ENCODE measurements at places on chromosomes 13 and 19.

DNA sequence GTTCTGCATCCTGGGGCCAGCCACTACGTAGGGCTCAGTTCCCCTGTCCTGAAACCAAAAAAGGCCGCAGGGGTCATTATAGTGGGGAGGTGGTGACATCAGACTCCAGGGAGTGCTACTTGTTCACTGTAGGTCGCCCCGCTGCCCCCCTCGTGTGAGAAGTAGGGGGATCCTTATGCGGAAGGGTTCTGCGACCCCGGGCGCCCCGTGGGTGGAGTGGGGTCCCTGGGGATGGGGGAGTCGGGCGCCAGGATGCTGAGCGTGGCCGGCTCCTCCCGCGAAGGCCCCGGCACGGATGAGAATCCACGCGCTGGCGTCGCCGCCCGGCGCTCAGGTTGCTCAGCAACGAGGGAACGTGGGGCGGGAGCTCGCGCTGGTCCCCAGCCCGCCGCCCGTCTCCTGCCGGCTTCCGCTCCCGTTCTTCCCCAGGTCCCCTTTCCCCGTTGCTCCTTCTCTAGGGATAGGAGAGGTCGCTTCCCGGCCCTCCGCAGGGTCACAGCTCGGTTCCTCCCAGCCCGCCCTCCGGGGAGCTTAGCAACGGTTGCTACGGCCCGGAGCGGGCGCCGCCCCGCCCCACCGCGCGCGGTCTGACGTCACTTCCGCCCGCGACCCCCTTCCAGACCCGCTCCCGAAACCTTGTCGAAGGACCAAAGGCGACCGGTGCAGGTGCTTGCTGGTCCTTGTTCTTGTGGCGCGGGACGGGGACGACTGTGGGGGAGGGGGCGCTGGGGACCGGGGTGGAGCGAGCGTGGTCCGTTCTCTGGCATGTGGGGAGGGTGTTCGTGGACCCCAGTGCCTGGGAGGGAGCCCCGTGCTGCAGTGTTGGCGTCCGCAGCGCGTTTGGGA lies at the start of gene NAT14:
NAT14 (plus strand) TSS at position 596 of the 846 bp plus-strand sequence. CDS start 521 bp downstream, outside the sequence.
- peak; percentile 82 for DNase-seq

DNA sequence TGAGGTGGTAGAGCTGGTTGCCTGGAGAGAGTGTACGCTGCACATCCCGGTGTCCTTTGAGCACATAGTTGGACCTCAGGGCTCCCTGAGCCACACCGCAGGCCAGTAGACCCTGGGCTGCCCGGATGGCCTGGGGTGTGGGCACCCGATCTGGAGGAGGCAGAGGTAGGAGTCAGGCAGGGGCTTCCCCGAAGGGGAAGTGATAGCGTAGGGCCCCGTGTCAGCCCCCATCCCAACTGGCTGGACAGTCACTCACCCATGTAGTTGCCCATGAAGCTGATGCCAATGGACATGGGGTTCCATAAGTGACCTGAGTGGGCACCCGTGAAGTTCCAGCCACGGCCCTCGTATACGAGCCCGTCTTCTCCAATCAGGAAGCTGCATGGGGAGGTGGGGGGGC lies 3.6 kb downstream of the PGLYRP1 start:
- no peak for DNase-seq

- no peak for DNase-seq
These were observed 25.3 kb downstream of the MED4 start for GRCh38 chr13:48069573-48069972.

GRCh38 chr13:20840568-20840967 lies 62.0 kb downstream of the XPO4 start:
- no peak for DNase-seq

DNA sequence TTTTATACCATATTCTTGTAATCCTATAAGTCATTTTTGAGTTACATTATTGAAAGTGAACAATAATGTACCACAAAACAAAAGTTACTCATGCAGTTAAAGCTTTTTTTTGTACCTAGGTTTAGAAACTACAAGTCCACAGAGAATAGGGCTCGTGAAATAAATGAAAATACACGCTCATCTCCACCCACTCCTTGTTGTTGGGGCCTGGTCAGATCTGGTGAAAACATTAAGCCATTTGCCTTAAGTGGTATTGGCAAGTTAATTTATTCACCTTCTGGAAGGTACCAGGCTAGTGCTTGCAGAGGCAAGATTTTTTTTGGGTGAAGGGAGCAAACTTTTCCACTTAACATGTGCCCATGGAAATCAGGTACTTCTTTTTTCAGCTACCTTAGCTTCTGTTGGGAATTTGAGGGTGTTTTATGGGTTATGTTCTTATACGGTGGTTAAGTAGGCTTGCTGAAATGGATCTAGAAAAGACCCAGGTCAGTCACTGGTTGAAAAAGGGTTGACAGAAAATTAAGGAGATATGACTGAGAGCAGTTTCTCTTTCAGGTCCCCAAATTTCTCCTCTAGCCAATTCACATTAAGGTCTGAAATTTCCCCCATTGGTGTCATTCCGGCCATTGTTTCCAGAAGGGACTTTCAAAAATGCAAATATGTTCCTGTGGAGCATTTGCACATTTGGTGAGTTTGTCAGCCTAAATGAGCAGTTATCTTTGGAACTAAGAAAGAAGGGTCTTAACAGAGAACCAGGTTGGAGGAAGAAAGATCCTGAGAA lies 143.3 kb downstream of the KCNRG start:
- no peak for DNase-seq

GRCh38 chr13:77333594-77333993 lies 6.7 kb upstream of the MYCBP2 start:
- DNase-seq = no peak

GRCh38 chr13:100546713-100547405 lies 41.7 kb downstream of the GGACT start:
- no peak for DNase-seq

- peak; percentile 73 for DNase-seq
These were observed 157.2 kb downstream of the TM9SF2 start for GRCh38 chr13:99658261-99658991.

- DNase-seq = peak; percentile 15
These were observed 39.4 kb downstream of the VAV1 start for GRCh38 chr19:6811906-6812305.

- DNase-seq = no peak
These were observed 20.3 kb upstream of the RAP2A start for GRCh38 chr13:97413694-97414093.

DNA sequence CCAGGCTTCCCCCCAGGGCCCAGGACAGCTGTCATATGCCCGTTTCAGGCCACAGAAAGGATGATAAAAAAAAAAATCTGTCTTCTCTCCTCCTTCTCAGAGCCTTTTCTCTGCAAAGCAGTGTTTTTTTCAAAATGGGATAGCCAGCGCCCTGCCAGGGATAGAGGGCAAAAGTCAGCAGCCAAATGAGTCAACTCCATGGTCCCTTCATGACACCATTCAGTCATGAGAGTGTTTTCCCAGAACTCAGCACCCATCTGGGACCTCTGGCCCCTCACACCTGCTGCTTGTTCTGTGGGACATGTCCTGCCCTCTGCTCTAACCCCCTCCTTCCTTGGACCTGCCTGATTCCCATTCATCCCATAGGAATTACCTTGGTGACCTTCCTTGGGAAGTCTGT lies 95.0 kb downstream of the CYSLTR2 start:
- DNase-seq = no peak

DNA sequence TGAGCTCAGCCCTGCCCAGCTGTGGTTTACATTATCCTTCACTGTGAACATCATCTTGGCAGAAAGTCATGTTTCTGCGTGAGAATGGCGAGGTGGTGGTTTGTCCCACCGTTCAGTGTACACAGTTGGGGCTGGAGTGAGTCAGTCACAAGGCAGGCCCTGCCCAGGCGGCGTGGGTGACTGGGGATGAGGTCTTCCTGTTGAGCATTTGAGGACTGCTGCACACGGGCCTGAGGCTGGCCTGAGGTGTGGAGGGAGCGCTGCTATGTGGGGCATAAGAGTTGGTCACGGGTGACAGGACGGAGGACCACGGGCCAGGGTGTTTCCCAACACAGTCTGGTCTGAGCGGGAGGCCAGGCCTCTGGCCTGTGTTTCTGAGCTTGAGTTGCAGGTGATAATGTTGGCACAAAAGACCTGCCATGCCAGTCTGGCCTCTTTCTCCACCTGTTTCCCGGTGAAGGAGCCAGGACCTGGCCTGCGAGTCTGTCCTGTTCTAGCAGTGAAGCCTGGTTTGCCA lies 13.4 kb upstream of the C19orf33 start:
- peak; percentile 48 for DNase-seq

DNA sequence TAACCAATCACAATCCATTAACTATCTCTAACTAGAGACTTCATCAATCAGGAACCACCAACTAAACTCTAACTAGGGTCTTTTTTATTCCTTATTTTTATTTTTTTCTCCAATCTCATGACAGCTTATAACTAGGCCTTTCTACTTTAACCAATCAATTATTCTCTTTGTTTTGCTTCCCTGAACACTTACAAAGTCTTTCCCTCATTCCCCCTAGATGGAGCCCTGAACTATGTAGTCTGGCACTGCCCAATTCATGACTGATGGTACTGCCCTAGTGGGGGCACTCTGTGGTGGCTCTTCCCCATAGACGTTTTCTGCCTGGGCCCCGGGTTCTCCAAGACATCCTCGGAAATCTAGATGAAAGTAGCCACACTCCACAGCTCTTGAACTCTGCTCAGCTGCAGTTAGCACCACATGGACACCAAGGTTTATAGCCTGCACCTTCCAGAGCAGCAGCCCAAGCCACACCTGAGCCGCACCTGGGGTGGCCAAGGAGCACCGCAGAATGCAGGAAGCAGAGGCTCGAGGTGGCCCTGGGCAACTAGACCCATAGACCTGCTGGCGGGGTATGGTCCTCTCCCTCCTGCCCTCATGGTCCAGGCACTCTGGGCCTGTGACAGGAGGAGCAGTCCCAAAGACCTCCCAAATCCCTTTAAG lies 6.6 kb downstream of the ATP7B start:
- no peak for DNase-seq

DNA sequence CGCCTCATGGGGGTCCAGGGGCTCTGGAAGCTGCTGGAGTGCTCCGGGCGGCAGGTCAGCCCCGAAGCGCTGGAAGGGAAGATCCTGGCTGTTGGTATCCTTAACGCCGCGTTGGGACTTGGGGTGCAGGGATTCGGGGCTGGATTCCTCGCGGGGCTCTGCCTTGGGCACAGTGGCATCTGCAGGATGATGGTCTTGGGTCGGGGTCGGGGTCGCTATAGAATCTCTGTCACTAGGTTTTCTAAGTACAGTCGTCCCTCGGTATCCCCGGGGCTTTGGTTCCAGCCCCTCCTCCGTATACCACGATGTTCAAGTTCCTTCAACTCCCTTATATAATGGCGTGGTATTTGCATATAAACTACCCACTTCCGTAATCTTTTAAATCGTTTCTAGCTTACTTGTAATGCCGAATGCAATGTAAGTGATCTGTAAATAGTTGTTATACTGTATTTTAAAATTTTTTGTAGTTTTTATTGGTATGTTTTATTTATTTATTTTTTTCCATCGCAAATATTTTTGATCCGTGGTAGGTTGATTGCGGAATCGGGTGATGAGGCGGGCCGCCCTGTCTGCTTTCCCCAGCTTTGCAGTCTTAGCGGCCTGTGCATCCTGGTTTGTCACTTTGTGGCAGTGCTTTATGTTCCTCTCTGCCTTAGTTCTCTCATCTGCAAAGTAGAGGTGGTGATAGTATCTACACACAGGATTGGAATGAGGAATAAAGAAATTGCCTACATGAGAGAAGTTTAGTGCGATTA lies 606 bp downstream of the ERCC5 start:
- DNase-seq = peak; percentile 55

DNA sequence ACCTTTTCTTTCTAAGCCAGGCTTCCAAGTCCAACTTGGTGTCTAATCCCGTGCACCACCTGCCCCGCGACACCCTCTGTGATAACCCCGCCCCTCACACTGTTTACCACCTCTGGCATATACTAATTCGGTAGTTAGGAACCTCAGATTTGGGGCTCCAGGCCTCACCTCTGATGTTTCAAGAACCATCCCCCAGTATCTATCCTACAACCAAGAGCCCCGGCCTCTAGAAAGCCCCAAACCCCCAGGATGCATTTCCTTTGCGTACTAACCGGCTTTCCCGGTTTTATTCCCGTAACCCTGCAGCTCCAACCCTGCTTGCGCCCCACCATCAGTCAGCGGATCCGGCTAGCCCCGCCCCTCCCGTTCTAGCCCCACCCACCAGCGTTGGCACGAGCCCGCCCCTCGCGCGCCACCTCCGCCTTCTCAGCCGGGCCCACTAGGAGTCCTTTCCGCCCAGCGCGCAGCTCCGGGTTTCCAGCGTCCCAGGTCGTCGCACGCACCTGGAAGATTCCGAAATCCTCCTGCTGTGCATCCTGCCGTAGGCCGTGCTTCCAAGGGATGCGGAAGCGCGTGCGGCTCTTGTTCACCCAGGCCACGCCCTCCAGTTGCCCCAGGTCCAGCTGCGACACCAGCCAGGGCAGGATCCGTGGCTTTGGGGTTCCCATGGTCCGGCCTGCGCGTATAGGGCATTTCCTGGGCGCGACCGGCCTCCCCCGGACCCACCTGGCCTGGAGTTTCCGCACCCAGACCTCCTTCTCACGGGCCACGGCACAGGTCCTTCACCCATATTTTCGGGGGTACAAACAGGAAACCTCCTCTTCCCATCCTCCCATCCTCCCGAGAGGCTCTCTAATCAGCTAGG lies 1.3 kb downstream of the IRF3 start:
- peak; percentile 96 for DNase-seq

- no peak for DNase-seq
These were observed 8.7 kb upstream of the SYDE1 start for GRCh38 chr19:15098460-15098859.

DNA sequence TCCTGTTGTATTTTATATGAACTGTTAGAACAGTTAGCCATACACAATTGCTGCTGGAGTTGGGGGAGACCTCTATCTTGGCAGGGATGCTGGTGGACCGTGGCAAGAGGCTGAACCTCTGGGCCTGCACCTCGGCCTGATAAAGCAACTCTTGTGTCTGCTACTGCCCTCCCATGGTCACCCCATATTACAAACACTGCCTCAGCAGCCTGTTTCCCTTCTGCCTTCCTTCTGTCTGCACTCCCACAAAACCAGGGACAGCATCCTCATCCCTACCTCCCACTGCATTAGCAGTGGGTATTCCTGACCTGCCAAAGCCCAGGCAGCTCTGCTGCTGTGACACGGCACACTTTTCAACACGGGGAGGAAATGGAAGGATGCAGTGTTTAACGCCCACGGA lies 456.4 kb downstream of the FGF14 start:
- DNase-seq = no peak

DNA sequence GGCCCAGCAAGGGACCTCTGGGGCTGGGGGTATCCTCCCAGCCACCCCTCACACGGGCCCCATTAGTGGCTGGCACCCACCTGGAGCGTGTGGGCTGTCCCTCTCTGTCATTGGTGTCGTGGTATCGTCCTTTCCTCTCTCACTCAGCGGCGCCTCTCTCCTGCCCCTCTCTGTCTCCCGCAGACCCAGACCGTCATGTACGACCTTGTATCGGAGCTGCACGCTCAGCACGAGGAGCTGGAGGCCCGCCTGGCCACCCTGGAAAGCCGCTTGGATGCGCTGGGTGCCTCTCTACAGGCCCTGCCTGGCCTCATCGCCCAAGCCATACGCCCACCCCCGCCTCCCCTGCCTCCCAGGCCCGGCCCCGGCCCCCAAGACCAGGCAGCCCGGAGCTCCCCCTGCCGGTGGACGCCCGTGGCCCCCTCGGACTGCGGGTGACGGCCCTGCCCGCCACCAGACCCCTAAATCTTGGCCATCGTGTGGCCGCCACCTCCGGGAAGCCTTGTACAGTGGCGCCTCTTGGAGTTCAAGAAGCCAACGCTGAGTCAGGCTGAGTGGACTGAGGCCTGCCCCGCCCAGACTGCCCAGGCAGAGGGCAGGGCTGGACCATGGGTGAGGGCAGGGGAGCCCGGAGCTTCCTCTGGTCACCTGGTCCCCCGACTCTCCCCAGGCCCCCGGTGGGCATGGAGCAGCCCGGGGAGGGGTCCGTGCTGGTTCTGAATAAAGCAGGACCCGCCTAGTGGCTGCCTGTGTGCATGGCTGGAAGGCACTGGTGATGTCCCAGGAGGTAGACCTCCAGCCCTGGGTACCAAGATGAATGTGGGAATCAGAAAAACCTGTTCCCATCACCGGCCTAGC lies 9.8 kb upstream of the ARRDC2 start:
- peak; percentile 8 for DNase-seq
